ENCODE measurements at places on chromosomes 2 and 18. TPM values are rescaled to one million over a fixed set of nuclear protein-coding genes. Genes with fewer than 3 reads are reported as not detected.
A peak's percentile ranks its signal among the peaks of the same experiment; 100 is the strongest.

DNA sequence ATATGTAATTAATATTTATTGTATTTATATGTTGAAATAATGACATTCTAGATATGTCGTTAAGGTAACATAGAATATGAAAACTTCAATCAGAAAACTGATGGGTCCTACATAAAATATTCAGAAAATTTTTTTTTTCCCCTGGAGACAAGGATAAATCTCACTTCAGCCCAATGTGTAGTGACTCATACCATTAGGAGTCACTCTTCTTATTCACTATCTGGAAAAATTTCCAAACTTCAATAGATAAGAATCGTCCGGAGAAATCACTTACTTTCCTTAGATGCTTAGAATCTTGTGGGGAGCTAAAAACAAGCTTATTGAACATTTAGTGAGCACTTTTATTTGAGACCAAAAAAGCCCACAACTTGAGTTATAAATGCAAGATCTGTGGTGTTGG is 4.6 kb downstream of the SERPINB13 start:
- DNase-seq, result no peak

GRCh38 chr2:192124571-192124970 is 70.2 kb downstream of the TMEFF2 start:
- no peak for DNase-seq

DNA sequence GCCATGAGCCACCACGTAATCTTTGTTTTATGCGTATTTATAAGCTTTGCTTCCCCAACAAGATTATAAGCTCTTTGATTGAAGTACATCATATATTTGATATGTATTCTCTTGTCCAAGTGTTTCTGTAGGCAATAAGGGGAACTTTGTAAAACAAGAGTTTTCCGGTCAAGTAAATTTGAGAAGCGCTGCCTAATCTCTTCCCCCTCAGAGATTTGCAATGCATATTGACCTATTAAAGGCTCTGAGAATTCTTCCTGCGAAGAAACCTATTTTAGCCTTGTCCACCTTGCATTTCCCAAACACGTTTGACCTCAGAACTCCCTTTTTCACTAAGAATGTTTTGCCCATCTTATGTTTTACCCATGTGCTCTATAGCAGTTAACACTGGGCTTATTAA is 26.9 kb upstream of the CASP10 start:
- DNase-seq, result no peak

DNA sequence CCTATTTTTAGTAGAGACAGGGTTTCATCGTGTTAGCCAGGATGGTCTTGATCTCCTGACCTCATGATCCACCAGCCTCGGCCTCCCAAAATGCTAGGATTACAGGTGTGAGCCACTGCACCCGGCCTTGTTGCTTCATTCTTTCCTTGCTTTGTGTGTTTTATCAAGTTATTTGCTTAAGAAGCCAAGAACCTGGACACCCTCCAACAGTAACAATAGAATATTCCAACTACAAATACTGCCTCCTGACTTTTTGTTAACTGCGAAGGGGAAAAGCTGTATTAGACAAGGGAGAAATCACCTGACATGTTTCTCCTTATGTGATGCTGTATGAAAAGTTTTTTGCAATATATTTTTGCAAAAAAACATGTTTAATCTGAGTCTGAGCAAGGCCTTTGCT is 297.2 kb downstream of the NCKAP5 start:
- DNase-seq, result no peak

DNA sequence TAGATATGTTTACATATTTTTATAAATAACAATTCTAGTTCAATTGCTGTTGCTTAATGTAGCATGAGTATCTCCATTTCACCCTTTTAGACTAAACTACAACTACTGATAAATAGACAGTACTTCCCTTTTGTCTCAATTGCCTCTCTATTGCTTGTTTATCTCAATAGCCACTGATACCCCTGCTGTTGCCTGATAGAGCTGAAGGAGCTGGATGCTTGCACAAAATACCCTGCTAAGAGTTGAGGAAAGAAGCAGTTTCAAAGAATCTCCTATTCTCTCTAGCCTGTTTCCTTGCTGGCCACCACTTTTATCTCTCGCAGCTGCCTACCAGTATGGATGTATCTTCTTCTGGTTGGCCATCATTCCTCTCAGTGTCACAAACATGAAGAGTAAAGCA is 16.9 kb upstream of the ZNF804A start:
- DNase-seq, result no peak

GRCh38 chr2:174593574-174594203 is 3.9 kb downstream of the WIPF1 start:
- no peak for DNase-seq

DNA sequence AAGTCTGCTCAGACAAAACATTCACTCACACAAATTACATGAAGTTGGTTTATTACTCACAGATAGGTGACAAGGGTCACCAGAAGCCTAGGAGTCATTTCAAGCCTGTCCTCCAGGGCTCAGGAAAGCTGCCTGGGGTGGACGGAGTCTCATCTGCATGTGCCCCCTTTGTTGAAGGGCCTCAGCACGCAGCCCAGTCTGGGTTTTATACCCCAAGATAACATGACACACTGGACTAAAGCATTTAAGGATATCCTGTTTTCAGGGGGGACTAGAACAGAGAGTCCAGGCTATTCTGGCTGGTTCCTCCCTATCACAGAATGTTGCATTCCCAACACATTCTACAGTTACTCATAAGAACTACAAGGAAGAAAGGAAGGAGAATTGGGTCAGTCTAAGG is 164.7 kb downstream of the MREG start:
- no peak for DNase-seq

DNA sequence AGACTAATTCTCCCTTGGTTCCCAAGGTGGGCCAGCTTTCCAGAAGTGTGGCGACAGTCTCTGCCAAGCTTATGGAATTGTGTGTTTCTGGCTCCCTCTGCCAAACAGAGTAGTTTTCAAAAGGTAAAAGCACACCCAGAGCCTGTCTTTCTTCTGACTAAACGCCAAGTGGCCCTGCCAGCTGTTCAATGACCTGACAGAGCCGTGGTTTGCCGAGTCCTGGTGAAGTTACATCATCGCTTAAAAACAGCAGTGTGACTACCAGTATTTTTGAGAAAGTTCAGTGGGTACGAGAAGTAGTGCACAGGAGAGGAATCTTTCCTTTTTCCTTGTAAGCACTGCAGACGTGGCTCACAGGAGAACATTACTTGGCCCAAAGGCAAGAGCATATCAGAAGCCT is 1.9 kb downstream of the PER2 start:
- DNase-seq, result no peak

DNA sequence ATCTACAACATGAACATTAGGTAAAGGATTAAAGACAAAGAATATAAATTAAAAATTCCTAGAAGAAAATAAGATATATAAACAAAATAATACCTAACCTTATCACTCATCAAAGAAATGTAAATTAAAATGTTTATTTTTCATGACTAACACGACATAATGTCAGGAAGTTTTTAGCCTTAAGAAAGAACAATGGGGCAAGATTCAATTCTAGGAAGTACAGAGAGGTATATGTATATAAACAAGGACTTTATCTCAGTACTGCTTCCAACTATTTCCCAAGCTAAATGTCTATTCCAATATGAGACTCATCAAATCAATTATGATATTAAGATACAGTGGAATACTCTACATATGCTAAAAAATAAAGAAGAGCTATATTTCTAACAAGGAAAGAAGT is 44.1 kb downstream of the TTC21B start:
- no peak for DNase-seq

DNA sequence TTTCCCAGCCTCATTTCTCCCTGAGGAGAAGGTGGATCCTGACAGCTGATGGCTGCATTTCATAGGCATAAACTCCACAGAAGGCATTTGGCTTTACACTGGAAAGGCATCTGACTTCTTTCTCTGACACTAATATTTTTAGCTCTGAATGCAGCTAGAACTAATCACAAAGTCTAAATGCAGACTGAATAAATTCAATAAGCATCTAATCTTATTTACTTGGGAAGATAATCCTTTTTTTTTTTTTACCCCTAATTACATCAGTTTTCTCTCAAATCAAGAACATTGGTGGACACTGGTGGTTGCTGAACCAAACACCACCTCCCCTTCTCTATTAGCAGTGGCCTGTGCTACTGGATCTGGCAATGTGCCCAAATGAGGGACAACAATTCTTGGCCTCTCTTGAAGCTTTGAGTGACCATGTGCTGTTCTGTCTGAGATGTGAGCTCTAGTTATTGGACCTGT is 50.9 kb upstream of the CD226 start:
- no peak for DNase-seq

DNA sequence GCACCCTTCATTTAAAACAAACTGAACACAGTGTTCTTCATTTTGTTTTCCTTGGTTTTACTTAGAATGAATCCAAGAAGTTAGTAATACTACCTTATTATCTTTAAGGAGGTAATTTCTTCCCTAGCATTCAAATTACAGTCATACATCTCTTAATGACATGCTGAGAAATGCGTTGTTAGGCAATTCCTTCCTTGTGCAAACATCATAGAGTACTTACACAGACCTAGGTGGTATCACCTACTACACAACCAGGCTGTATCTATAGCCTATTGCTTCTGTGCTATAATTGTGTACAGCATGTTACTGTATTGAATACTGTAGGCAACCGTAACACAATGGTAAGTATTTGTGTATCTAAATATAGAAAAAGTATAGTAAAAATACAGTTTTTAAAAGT is 8.4 kb upstream of the CABYR start:
- DNase-seq, result no peak

GRCh38 chr2:161956738-161957137 is 117.3 kb downstream of the DPP4 start:
- DNase-seq, result no peak

GRCh38 chr2:48946449-48947048 is 191.0 kb upstream of the LHCGR start:
- no peak for DNase-seq

GRCh38 chr2:196171946-196172345 is 568 bp upstream of the STK17B start:
- peak; percentile 91 for DNase-seq

- no peak for DNase-seq
Measured at GRCh38 chr2:160610041-160610440, 116.4 kb upstream of the RBMS1 start.

The LAMA1 gene
- total RNA-seq, result 1.5 TPM

The CLHC1 gene
- total RNA-seq, result 4.7 TPM

The TPO gene
- 2.0 TPM for total RNA-seq

The CRYBA2 gene
- not detected for total RNA-seq

The NPAS2 gene
- 37.6 TPM for total RNA-seq

The REL gene
- 29.0 TPM for total RNA-seq

Measured in vagina (tissue), 2 donors.